ENCODE measurements at places on chromosomes 13 and 19. TPM values are rescaled to one million over a fixed set of nuclear protein-coding genes. Genes with fewer than 3 reads are reported as not detected.

TUBA3C gene
- total RNA-seq = not detected

CCL25 gene
- total RNA-seq = not detected

OR10H4 gene
- not detected for total RNA-seq

MAMSTR gene
- total RNA-seq = 0.23 TPM

KDM4B gene
- 8.9 TPM for total RNA-seq

COX6B2 gene
- total RNA-seq = 0.56 TPM

DACH1 gene
- not detected for total RNA-seq

CERS4 gene
- total RNA-seq = 2.9 TPM

HAUS5 gene
- total RNA-seq = 16.4 TPM

C3 gene
- total RNA-seq = 51.0 TPM

LILRB1 gene
- total RNA-seq = not detected

ATP8A2 gene
- total RNA-seq = 0.02 TPM

TEX26 gene
- not detected for total RNA-seq

ZNF154 gene
- total RNA-seq = not detected

CGB5 gene
- 0.23 TPM for total RNA-seq

ZNF66 gene
- total RNA-seq = not detected

POSTN gene
- 0.08 TPM for total RNA-seq

NLRP11 gene
- total RNA-seq = 0.06 TPM

SGCG gene
- total RNA-seq = not detected

RDH8 gene
- 0.13 TPM for total RNA-seq

PCDH9 gene
- total RNA-seq = 5.6 TPM

CLIP3 gene
- 0.74 TPM for total RNA-seq

HIPK4 gene
- 0.22 TPM for total RNA-seq

NBEA gene
- 2.0 TPM for total RNA-seq

BCL2L12 gene
- total RNA-seq = 68.1 TPM

BEST2 gene
- 2.9 TPM for total RNA-seq

ADGRE3 gene
- not detected for total RNA-seq

DHDH gene
- total RNA-seq = 1.6 TPM

SYNE4 gene
- total RNA-seq = 0.22 TPM

SMAD9 gene
- total RNA-seq = 0.14 TPM

HS6ST3 gene
- not detected for total RNA-seq

All from A549 treated with Hydrocortisone at 1 μM for 4 hours (cell line).